CD4-positive, alpha-beta T cell treated with Interleukin-15 for 1 hour (primary cell): ENCODE measurements at places on chromosomes 13 and 19.

GRCh38 chr19:15864824-15865223 lies 33.0 kb downstream of the CYP4F2 start:
- DNase-seq: no peak

DNA sequence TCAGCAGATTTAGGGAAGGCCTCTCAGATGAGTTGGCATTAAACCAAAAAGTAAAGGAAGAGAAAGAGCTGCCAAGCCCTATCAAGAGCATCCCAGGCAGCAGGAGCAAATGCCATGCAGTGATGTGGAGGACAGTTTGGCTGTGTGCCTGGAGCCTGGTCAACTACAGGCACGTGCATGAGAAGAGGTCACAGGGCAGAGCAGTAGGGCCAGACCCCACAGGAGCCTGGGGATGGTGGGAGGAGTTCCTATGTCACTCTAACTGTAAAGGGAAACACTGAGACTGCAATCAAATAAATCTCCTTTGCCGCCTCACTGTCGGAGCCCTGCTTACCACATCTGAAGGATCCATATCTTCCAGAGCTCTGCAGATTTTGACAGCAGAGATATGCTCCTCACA lies 240.5 kb downstream of the ENOX1 start:
- no peak for DNase-seq

DNA sequence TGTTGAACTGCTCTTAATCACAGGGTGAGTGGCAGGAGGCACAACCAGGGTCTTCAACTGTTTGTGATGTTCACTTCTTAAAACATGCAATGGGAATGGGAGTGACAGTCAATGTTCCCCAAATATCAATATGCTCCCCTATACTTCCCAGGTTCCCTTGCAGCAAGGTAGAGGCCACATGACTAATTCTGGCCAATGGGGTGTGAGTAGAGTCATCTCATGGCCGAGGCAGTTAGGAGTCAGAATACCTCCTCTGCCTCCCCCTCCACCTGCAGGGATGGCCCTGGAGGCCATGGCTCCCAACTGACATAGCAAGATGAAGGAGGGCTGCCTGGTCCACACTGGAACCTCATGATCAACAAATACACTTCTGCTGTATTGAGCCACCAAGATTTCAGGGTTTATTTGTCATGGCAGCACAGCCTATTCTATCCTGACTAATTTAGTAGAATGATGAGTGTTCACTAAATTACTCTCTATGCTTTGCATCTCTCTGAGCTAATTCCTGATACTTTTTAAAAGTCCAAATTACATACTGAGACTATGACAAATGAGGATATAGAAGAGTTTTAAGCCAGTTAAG lies 8.9 kb downstream of the VRK3 start:
- DNase-seq: no peak

GRCh38 chr19:1082165-1082927 lies 12.8 kb downstream of the POLR2E start:
- peak; percentile 93 for DNase-seq

- peak; percentile 89 for DNase-seq
These were observed at the start of gene UBL5 for GRCh38 chr19:9827289-9828238. UBL5 (plus strand) TSS chr19:9827918; CDS start chr19:9828338, 420 bp downstream.

DNA sequence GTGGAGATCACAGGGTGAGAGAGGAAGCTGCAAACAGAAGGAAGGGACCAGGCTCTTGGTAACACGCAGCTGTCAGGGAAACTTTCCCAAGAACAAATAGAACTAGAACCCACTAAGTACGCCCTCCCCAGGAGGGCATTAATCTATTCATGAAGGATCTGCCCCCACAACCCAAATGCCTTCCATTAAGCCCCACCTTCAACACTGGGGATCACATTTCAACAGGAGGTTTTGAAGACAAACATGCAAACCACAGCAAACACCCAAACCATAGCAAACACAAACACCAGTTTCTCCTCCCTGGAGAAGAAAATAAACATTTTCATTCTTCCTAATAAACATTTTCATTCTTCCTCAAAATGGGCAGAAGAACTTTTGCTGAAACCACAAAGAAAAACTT lies 329.6 kb downstream of the EFNB2 start:
- no peak for DNase-seq

- no peak for DNase-seq
These were observed 281.3 kb upstream of the SOX21 start for GRCh38 chr13:94993616-94994015.

DNA sequence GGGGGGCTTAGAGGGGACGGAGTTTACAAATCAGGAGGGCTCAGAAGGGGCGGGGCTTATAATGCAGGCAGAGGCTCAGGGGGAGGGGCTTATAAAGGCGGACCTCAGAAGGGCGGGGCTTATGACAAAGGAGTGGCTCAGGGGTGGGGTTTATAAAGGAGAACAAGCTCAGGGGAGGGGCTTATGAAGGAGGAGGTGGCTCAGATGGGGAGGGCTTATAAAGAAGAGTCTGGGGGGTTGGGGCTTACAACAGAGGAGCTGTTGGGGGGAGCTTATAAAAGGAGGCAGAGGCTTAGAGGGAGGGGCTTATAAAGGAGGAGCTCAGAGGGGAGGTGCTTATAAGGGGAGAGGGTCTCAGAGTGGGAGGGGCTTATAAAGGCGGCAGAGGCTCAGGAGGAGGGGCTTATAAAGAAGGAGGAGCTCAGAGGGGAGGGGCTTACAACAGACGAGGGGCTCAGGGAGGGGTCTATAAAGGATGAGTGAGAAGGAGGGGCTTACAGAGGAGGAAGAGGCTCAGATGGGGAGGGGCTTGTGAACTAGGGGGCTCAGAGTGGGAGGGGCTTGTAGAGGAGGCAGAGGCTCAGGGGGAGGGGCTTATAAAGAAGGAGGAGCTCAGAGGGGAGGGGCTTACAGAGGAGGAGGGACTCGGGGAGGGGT lies 1.0 kb downstream of the SMIM24 start:
- DNase-seq: peak; percentile 73

DNA sequence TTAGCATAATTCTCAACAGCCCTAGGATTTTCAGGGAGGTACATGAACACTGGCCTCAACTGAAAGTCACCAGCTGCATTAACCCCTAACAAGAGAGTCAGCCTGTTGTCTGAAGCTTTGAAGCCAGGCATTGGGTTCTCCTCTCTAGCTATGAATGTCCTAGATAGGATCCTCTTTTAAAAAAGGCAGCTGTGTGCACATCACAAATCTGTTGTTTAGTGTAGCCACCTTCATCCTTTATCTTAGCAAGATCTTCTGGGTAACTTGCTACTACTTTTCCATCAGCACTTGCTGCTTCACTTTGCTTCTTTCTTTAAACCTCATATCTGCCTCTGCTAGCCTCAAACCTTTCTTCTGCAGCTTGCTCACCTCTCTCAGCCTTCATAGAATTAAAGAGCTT lies 1692.1 kb downstream of the EFNB2 start:
- DNase-seq: no peak

DNA sequence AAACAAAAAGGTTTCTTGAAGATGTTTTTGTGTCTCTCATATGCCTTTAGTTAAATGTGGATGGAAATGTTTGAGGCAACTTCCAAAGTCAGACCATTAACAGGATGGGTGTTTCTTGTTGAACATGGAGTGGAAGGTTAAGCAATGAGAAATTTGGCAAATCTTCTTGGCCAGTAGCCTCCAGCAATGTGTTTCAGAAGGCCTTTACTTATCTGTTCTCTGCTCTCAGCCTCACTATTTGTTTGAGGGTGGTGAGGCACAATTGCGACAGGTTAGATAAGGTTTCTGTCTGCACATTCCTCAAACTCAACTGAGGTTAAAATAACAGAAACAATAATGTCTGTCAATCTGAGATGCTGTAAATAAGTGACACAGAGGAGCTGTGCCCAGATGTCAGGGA lies 1019.0 kb downstream of the DIAPH3 start:
- DNase-seq: no peak
